ENCODE measurements at places on chromosomes 3 and 15. TPM values are rescaled to one million over a fixed set of nuclear protein-coding genes. Genes with fewer than 3 reads are reported as not detected.
A peak's percentile ranks its signal among the peaks of the same experiment; 100 is the strongest.

DNA sequence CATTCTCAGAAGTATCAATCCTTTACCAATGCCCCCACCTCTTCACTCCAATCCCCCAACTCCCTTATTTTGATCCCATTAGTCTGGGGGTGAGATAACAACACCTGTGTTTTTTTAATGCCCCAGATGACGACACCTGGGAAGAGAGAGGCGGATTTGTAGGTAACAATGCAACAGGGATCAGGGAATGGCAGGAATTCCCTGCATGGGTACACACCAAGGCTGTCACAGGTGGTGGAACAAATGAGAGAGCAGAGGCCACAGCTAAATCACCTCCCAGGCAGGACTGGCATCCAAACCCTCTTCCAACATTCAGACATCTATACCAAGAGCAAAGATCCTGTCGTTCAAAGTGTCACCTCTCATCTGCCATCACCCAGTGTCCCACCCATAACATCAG is 319.2 kb upstream of the TRIM42 start:
- H3K27me3 ChIP-seq: no peaks in the 10 kb centered on the region
- no peak for DNase-seq
- H3K27ac ChIP-seq: no peak overlapping the region
- no peaks in the 10 kb centered on the region for H3K36me3 ChIP-seq
- H3K4me3 ChIP-seq: no peak overlapping the region

GRCh38 chr3:11534011-11534792 is 109.5 kb downstream of the VGLL4 start:
- no peaks in the 10 kb centered on the region for H3K27me3 ChIP-seq
- peaks cover 11% of the 10 kb centered on the region for H3K4me1 ChIP-seq

- no peaks in the 10 kb centered on the region for H3K27me3 ChIP-seq
- DNase-seq: peak; percentile 59
Measured at GRCh38 chr15:80749589-80749988, 29.6 kb upstream of the CEMIP start.

GRCh38 chr15:98865397-98866339 is 141.9 kb downstream of the PGPEP1L start:
- H3K36me3 ChIP-seq: no peaks in the 10 kb centered on the region
- peak overlapping the region; percentile 49 for H3K4me3 ChIP-seq
- peak; percentile 58 for DNase-seq
- H3K4me1 ChIP-seq: no peaks in the 10 kb centered on the region

DNA sequence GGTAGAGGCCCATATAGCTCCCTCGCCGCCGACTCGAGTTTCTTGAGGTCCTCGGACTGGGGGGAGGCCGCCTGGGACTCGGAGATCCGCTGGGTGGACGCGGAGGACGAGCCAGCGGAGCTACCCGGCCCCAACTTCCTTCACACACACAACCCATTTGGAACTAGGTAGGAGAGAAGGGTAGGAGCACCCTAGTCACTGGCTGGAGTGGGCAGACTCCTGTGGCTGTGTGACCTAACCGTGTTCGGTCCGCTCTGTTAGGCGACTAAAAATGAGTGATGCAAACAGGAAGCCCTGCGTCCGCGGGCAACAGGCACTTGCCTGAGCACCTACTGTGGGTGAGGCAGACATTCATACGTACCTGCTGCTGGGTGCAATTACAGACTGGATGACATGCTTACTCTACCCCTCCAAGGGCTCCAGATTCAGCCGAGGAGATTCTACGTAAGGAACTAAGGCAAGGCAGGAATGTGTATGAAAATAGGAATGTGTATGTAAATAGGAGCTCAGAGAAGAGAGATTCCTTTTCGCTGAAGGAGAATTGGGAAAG is 4.6 kb upstream of the SIN3A start:
- no peak for DNase-seq
- H3K4me1 ChIP-seq: no peaks in the 10 kb centered on the region
- peak overlapping the region; percentile 99 for H3K27ac ChIP-seq
- peak overlapping the region; percentile 94 for H3K4me3 ChIP-seq
- H3K27me3 ChIP-seq: no peaks in the 10 kb centered on the region
- no peaks in the 10 kb centered on the region for H3K36me3 ChIP-seq

- DNase-seq: no peak
- H3K27me3 ChIP-seq: no peaks in the 10 kb centered on the region
- no peak overlapping the region for H3K4me3 ChIP-seq
- no peaks in the 10 kb centered on the region for H3K4me1 ChIP-seq
- H3K36me3 ChIP-seq: no peaks in the 10 kb centered on the region
Measured at GRCh38 chr3:29906906-29907305, 626.0 kb downstream of the RBMS3 start.

GRCh38 chr3:13451301-13451673 is 28.8 kb upstream of the HDAC11 start:
- no peaks in the 10 kb centered on the region for H3K4me1 ChIP-seq
- H3K27ac ChIP-seq: peak overlapping the region; percentile 64
- H3K27me3 ChIP-seq: no peaks in the 10 kb centered on the region
- peak overlapping the region; percentile 55 for H3K4me3 ChIP-seq
- no peak for DNase-seq
- no peaks in the 10 kb centered on the region for H3K36me3 ChIP-seq

DNA sequence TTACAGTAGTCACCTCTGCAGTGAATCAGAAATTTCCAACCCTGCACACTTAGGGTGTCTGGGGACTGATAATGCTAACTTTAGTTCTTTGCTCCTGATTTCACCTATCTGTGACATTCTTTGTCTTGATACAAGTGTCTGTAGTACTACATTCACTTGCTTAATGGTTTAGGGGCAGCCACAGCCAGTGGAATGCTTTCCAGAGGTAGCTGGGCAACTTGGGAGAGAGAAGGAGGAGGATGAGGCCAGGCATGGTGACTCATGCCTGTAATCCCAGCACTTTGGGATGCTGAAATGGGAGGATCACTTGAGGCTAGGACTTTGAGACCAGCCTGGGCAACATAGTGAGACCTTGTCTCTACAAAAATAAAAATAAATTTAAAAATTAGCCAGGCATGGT is 8.5 kb downstream of the BAHD1 start:
- no peak overlapping the region for H3K27ac ChIP-seq
- no peaks in the 10 kb centered on the region for H3K27me3 ChIP-seq
- no peaks in the 10 kb centered on the region for H3K36me3 ChIP-seq
- H3K4me1 ChIP-seq: peaks cover 6% of the 10 kb centered on the region

DNA sequence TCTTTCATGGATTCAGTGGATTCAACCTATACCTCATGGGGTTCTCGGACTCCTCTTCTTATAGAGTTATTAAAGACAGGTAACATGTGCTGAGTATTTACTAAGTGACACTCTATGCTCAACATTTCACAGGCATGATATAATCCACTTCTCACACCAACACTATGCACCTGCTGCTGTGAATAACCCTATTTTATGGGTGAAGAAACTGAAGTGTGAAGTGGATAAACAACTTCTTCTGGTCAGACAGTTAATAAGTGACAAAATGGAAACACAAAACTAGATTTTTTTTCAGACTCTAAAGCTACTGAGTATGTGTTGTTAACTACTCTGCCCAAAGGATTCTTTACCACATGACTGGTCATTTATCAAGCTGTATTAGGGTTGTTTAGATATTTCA is 403.5 kb downstream of the DIPK2A start:
- no peaks in the 10 kb centered on the region for H3K4me1 ChIP-seq
- no peak overlapping the region for H3K4me3 ChIP-seq
- no peak overlapping the region for H3K27ac ChIP-seq
- DNase-seq: no peak
- no peaks in the 10 kb centered on the region for H3K27me3 ChIP-seq
- no peaks in the 10 kb centered on the region for H3K36me3 ChIP-seq

DNA sequence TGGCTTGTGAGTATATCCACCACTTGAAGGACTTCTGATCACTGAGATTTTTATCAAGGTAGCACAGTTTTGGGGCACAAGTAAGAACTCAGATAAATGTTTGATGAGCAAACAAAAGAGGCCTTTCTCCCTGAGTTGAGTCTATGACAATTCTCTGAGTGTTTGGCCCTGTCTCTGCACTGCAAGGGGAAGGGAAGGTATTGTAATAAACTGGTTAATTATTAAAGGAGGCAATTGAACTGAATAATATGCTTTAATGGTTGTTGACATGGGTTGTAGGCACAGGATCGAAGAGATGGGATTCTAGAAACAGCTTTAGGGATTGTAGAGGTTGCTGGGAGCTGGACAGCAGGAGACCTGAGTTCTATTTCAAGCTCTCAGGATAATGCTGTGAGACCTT is 95.0 kb upstream of the MRPL3 start:
- no peak overlapping the region for H3K27ac ChIP-seq
- no peak for DNase-seq
- H3K27me3 ChIP-seq: no peaks in the 10 kb centered on the region
- H3K36me3 ChIP-seq: no peaks in the 10 kb centered on the region
- no peak overlapping the region for H3K4me3 ChIP-seq

GRCh38 chr3:129927072-129927471 is 33.6 kb upstream of the TMCC1 start:
- H3K27ac ChIP-seq: no peak overlapping the region
- DNase-seq: no peak
- no peaks in the 10 kb centered on the region for H3K36me3 ChIP-seq
- no peaks in the 10 kb centered on the region for H3K27me3 ChIP-seq
- H3K4me3 ChIP-seq: no peak overlapping the region

DNA sequence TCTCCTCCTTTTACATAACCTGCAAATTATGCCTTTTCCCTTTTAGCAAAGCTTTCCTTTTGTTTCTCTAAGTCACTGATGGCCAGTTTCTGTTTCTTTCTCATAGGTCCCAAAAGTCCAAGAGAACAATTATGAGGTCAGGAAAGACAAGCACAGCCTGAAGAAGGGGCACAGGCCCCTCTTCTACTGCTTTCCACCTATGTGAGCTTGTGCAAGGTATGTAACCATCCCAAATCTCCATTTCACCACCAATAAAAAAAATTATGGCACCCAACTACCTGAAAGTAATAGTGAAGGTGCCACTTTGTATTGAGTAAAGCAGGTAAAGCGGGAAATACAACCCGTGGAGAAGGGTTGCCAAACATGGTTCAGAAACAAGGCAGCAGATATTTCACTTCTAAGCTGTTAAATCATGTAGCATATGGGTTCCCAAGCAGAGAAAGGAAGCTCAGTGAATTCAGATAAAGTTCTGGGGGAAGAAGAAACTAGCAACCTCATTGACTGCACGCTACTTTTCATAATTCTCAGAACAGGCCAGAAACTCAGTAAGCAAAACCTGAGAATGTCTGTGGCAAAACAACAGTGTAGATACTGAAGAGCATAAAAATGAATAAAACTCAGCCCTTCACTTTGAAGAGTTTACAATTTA is 4.2 kb downstream of the PLOD2 start:
- DNase-seq: no peak
- peak overlapping the region; percentile 44 for H3K4me3 ChIP-seq
- no peaks in the 10 kb centered on the region for H3K27me3 ChIP-seq
- no peaks in the 10 kb centered on the region for H3K4me1 ChIP-seq

- no peaks in the 10 kb centered on the region for H3K27me3 ChIP-seq
- H3K36me3 ChIP-seq: no peaks in the 10 kb centered on the region
- peaks cover 12% of the 10 kb centered on the region for H3K4me1 ChIP-seq
- peak within 1 kb of the TSS; percentile 100 for H3K27ac ChIP-seq
- peak; percentile 95 for DNase-seq
Measured at GRCh38 chr3:129183569-129184395, at the start of gene CNBP. Gene CNBP (minus strand): TSS chr3:129183896. CDS start chr3:129171757, 12,139 bp downstream.

DNA sequence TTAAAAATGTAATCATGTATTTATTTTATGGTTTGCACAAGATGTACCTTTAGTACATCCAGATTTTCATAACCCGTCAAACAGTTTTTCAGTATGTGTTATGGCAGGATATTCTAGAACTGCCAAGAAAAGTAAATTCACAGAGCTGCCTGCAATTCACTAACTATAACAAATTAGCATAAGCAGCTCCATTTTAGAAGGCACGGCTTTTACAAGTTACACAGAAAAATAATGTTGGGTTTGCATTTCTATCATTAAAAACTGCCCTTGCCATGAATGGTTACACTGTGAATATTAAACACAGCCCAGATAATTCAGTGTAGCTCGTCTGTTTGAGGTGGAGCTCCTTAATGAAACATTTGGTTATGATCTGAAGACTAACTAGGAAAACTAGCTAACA is 94.3 kb upstream of the BHLHE40 start:
- DNase-seq: no peak
- no peak overlapping the region for H3K4me3 ChIP-seq
- H3K27me3 ChIP-seq: no peaks in the 10 kb centered on the region
- no peak overlapping the region for H3K27ac ChIP-seq
- no peaks in the 10 kb centered on the region for H3K36me3 ChIP-seq

DNA sequence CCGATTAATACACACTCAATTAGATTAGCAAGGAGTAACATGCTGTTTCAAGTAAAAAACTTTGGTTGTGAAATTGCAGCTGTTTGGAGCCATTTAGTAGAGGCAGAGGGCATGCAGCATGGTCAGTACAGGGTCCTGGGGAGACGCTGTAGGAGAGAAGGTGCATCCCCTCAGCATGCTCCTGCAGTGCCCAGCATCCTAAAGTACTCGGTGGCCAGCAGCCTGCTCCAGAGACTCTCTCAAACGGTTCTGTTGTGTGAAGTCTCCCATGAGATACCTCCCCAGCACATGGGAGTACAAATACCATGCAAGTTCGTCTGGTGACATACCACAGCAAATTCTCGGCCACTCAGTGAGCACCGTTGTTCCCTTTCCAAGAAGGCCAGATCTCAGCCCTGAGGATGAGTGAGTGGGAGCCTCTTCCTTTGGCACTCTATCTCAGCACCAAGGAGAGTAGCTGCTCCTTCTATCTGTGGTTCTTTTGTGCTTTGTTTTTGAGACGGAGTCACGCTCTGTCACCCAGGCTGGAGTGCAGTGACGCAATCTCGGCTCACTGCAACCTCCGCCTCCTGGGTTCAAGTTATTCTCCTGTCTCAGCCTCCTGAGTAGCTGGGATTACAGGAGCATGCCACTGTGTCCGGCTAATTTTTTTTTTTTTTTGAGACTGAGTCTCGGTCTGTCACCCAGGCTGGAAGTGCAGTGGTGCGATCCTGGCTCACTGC is 72.7 kb downstream of the TJP1 start:
- H3K4me1 ChIP-seq: no peaks in the 10 kb centered on the region
- H3K27ac ChIP-seq: no peak overlapping the region
- no peaks in the 10 kb centered on the region for H3K36me3 ChIP-seq

GRCh38 chr3:118577055-118577777 is 457.4 kb downstream of the IGSF11 start:
- H3K4me3 ChIP-seq: no peak overlapping the region
- no peaks in the 10 kb centered on the region for H3K27me3 ChIP-seq
- no peaks in the 10 kb centered on the region for H3K36me3 ChIP-seq
- no peak overlapping the region for H3K27ac ChIP-seq

GRCh38 chr15:85762756-85763127 is 32.0 kb downstream of the KLHL25 start:
- H3K27ac ChIP-seq: peak overlapping the region; percentile 76
- H3K4me1 ChIP-seq: peaks cover 3% of the 10 kb centered on the region
- H3K27me3 ChIP-seq: no peaks in the 10 kb centered on the region
- H3K4me3 ChIP-seq: no peak overlapping the region
- DNase-seq: no peak

The SLC2A2 gene
- total RNA-seq: not detected

The C2CD4A gene
- not detected for total RNA-seq

The CPN2 gene
- not detected for total RNA-seq

The TFDP2 gene
- 55.9 TPM for total RNA-seq

The EID1 gene
- total RNA-seq: 204 TPM

The KLHL25 gene
- 10.9 TPM for total RNA-seq

The WDR76 gene
- total RNA-seq: 4.5 TPM

The SAXO2 gene
- 2.3 TPM for total RNA-seq

The SCN11A gene
- total RNA-seq: 0.15 TPM

Data from breast epithelium (tissue), 4 donors.